ENCODE measurements at places on chromosomes 1 and 21.

DNA sequence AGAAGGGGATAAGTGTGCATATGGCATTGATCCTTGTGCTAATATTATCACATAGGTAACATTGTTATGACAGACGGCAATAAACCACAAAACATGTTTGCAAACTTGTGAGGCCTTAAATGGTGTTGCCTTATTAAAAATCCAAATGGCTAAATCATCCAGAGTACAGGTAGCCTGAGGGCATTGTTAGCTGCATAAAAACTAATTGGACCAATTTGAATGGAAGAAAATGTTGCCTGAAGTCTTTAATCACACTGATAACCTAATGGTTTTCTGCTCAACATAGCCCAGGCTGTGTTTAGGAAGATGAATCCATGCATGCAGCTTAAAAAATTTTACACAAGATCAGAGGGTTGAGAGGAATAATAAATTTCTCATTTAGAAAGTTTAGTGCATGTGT is 19.4 kb upstream of the LRRC53 start:
- no peak for DNase-seq

GRCh38 chr1:157517016-157517415 is 35.3 kb downstream of the FCRL5 start:
- no peak for DNase-seq

DNA sequence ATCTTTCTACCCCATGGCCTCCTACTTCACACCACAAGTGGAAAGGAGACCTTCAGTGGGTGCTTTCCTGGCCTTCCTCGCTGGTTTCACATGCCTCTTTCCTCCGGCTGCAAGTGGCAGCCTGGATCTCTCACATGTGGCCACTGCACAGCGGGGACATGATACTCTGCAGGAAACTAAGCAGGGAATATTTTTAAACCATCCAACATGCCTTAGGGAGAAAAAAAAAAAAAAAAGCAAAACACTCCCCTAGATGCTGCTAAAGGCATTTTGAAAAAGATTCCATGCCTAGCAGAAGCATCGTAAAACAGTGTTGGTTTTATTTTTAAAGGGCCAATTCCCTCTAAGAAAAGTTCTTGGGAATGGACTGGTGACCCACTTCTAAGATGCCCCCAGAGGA is 12.2 kb upstream of the GJA5 start:
- DNase-seq, result no peak

- DNase-seq, result no peak
Observed at GRCh38 chr1:204161609-204162493, 4.3 kb downstream of the REN start.

DNA sequence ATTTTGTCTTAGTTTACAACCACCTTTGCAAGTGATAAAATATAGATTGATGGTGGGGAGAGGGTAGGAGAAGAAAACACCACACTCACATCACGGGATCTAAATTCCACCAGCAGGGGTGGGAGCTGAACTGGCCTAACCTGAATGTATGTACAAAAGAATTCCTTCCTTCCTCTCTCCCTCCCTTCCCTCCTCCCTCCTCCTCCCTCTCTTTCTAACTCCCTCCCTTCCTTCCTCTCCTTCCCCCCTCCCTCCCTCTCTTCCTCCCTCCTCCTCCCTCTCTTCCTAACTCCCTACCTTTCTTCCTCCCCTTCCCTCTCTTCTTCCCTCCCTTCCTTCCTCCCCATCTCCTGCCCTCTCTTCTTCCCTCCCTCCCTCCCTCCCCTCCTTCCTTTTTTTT is 40.2 kb downstream of the HIVEP3 start:
- no peak for DNase-seq

- DNase-seq, result no peak
Observed at GRCh38 chr1:243667133-243667532, 182.9 kb downstream of the AKT3 start.

DNA sequence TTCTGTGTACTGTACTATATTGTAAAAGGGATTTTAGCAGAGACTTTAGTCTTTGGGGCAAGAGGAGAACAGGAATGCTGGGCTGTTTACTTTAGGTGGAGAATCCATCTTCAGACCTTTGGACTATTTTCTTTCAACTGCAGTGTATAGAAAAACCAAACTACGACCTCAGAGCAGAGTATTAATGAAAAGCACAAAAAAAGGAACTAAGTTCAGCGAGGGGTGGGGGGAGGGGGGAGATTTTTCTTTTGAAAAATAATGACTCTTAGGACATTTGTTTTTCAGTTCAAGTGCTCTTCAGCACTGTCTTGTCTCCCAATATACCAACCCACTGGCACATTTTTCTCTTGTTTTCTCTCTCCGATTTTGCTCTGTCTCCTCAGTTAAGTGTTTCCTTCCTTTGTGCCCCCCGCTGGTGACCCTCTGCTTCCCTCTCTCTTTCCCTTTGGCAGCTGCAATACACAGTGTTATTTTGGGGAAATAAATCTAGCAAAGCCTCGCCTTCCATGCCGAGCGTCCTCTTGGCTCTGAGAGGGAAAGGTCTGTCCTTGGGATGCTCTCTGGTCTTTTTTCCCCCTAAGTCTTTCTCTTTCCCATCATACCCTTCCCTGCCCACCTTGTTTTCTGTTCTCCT is 44.8 kb downstream of the ACP6 start:
- DNase-seq, result no peak

- no peak for DNase-seq
Observed at GRCh38 chr1:237269938-237270337, 228.0 kb downstream of the RYR2 start.

GRCh38 chr1:112513112-112513870 is 4.5 kb downstream of the WNT2B start:
- DNase-seq, result no peak
